ENCODE measurements at places on chromosomes 4 and X.

- DNase-seq = no peak
Measured at GRCh38 chr4:87342872-87343271, 20.2 kb upstream of the HSD17B13 start.

- no peak for DNase-seq
Measured at GRCh38 chr4:17797808-17798207, 12.7 kb downstream of the DCAF16 start.

- no peak for DNase-seq
Measured at GRCh38 chr4:125400756-125401155, 86.0 kb downstream of the FAT4 start.

GRCh38 chr4:180449395-180449956 is 1793.7 kb upstream of the TENM3 start:
- DNase-seq = peak; percentile 5

GRCh38 chr4:181944527-181944926 is 298.7 kb upstream of the TENM3 start:
- DNase-seq = no peak
